Activated CD4-positive, alpha-beta T cell treated with anti-CD3 and anti-CD28 coated beads, Interleukin-2, amount 50 U/mL, for 16 hours (primary cell): ENCODE measurements at places on chromosomes 11 and 22.

DNA sequence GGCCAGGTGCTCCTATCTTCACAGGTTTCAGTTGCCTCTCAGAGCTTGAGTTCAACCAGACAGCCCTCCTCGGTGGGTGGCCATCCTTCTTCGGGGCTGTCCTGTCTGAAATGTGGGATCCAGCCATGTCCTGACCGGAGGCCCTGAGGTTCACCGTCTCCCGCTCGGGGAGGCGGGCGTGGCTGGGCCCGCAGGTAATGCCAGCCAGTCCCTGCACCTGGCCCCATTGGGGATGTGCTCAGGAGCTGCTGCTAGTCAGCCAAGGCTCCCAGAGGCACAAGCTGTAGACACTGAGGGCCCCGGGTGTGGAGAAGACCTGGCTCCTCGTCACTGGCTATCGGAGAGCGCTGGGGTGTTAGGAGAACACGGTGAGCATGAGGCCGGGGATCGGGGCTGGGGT lies 32.6 kb downstream of the TSPAN4 start:
- no peak for DNase-seq

GRCh38 chr11:111153194-111153593 lies 92.3 kb upstream of the POU2AF2 start:
- no peak for DNase-seq

DNA sequence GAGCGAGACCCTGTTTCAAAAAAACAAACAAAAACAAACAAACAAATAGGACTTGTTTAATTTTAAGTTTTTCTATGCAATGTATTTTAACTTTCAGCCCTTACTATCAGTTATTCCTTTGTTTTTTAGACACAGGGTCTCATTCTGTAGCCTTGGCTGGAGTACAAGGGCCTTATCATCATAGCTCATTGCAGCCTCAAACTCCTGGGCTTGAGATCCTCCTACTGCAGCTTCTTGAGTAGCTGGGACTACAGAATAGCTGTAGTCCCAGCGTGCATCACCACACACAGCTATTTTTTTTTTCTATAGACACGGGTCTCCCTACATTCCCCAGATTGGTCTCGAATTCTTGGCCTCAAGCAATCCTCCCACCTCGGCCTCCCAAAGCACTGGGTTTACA lies 44.5 kb downstream of the PIK3C2A start:
- DNase-seq: no peak

GRCh38 chr22:44259366-44260215 lies 53.2 kb downstream of the SHISAL1 start:
- no peak for DNase-seq

- peak; percentile 70 for DNase-seq
These were observed 21.7 kb upstream of the PLAAT3 start for GRCh38 chr11:63635762-63636465.

- no peak for DNase-seq
These were observed 3.2 kb downstream of the DTX4 start for GRCh38 chr11:59175091-59175501.

DNA sequence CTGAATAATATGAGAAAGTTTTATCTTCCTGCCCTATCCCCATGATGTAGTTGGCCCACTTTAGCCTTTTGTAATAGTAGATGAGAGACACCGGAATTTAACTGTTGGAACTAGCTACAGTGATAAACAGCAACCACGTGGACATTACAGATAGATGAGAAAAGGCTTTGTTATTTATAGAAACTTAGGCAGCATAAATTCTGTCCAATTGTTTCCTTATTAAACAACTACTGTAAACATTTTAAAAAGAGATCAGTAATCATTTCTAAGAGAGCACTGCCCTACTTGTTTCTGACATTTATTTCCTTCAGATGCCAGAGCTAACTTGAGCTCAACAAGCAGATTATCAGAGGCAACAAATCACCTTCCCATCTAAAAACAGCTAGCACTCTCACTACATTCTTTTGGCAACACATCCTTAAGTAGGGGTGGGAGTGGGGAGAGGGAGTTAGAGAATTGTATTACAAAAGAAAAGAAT lies 63.1 kb downstream of the SOX6 start:
- DNase-seq: no peak

GRCh38 chr11:10328314-10329098 lies 23.6 kb downstream of the ADM start:
- no peak for DNase-seq

DNA sequence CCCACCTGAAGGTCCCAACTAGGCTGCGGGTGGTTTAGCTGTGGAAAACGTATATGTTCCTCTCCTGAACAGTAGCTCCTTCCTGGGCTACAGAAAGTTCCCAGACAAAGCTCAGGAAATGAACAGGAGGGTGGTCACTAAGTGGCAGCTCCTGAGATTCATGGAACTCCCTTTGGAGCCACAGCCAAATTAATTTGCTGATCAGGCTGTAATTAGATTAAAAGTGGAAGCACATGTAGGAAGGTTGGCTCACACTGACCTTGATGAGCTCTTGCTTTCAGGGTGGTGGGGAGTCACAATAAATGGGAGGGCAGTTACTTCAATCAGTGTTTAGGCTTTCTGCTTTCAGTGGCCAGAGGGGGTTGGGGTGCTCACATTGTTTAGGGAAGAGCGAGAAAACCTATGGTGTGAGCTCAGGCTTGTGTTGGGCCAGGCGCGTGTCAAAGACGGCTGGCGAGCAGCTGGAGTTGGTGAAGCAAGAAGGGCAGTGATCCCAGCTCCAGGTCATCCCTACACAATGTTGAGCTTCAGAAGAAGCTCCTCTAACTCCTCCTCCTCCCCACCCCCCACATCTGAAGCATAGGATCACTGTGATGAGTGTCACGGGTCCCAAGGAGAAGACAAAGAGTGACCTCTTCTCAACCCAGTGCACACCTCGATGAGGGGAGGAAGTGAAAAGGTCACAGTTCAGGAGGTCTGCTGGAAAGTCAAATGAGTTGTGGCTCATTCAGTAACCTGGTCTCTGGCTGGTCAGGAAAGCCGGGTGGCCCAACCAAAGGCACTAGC lies 42.5 kb downstream of the CLPB start:
- no peak for DNase-seq

- peak; percentile 86 for DNase-seq
These were observed 26.0 kb downstream of the ZNRF3 start for GRCh38 chr22:28909375-28909774.

DNA sequence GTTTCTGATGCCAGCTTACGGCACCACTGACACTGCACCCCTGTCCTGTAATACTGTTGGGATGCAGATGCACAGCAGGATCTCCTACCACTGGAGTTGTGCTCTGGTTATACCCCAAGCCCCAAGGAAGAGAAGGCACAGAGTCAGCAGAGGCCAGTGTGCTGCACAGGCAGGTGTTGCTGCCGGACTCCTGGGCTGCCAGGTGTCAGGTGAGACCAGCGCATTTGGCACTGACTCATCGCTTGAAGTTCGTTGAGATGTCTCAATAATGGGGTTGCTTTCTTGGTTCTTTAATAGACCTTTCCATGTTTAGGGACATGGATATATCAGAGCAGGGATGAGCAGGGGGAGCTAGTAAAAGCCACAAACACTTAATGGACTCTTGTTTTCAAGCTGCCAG lies 75.7 kb upstream of the TTC12 start:
- DNase-seq: no peak

GRCh38 chr11:63838150-63838677 lies 696 bp upstream of the MARK2 start:
- DNase-seq: no peak

DNA sequence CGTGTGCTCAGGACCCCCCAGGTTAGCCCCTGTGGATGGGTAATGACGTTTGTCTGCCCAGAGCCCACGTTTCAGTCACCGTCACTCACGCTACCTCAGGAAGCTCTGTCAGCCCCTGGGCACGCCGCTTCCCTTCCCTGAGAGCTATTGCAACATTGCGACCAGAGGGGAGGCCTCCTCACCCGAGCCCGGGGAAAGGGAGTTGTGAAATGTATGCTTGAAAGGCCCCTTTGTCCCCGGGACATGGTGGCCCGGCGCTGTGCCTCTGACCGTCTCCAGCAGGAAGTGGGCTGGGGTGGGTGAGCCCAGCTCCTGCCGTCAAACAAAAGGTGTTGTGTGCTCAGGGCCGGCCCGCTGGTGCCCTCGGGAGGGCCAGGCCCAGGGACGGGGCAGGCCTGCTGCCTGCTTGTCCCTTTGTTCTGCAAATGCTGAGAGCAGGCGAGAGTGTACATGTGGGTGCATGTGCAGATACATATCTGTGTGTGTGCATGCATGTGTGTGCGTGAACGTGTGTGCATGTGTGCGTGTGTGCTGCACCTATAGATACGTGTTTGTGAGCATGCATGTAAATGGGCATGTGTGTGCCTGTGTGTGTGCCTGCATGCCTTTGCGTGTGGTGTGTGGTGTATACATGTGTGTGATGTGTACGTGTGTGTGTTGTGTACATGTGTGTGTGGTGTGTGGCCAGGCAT lies 1125.0 kb downstream of the BRD1 start:
- DNase-seq: no peak

DNA sequence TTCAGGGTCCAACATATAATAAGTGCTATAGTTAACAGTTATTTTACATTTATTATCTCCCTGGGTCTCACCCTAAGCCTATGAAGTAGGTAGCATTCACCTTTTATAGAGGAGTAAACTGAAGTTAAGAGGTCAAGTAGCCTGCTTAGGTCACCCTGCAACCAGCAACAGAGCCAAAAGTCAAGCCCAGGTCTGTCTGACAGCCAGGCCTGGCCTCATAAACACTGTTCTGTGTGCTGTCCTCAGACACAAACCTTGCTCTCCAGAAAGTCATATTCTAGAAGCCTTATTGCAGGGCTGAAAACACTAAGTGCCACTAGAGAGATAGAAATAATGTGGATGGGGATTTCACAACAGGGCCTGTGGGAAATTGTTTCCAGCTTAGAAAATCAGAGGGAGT lies 59.3 kb downstream of the BDNF start:
- no peak for DNase-seq

DNA sequence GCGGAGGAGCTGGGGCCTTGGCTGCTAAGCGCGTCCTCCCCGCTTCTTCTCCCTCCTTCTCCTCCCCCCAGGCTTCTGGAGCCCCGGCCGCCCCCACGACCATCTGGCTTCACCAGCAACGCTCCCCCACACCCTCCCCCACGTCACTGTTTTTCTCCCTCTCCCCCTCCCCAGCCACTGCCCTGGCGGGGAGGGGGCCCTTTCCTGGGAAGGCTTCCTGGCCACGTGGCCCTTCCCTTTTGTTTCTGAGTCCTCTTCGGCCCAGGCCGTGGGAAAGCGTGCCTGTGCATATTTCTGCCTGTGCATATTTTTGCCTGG lies 27.7 kb downstream of the RTN4R start:
- no peak for DNase-seq

DNA sequence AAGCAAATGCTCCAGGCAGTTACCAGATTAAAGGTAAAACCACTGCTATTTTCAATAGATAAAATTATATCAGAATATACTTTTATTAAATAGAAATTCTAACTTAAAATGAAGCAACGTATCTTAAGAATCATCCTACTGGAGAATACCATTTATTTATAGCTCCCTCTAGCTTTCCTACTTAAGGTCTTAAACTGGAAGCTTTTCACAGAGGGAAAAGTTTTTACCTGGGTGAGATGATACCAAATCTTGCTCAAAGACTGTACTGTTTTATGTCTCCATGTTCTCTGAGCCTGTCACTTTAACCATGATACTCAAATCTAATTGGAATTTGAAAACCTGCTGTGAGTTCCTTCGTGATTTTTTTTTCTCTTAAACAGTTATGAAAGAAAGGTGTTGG lies 291.8 kb downstream of the AASDHPPT start:
- no peak for DNase-seq

GRCh38 chr11:27085605-27086004 lies 45.0 kb downstream of the BBOX1 start:
- DNase-seq: no peak

- no peak for DNase-seq
These were observed 9.5 kb downstream of the SDF2L1 start for GRCh38 chr22:21651521-21652009.

DNA sequence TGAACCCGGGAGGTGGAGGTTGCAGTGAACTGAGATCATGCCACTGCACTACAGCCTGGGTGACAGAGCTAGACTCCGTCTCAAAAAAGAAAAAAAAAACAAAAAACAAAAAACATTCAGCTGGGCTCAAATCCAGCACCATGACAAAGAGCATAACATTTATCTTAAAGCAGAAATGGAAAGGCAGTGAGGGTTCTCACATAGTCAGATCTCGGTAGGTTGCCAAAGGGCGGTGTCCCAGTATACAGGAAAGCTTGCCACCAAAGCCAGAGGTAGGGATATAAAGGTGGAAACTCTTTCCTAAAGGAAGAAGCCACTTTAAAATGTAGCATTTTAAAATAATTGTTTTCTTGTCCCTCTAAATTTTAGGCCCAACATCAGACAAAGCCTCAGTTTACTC lies 22.4 kb upstream of the CAPRIN1 start:
- no peak for DNase-seq

- DNase-seq: no peak
These were observed 37.6 kb downstream of the MAP6 start for GRCh38 chr11:75631086-75631730.

GRCh38 chr11:19714387-19715363 lies 2.0 kb downstream of the NAV2 start:
- DNase-seq: no peak

DNA sequence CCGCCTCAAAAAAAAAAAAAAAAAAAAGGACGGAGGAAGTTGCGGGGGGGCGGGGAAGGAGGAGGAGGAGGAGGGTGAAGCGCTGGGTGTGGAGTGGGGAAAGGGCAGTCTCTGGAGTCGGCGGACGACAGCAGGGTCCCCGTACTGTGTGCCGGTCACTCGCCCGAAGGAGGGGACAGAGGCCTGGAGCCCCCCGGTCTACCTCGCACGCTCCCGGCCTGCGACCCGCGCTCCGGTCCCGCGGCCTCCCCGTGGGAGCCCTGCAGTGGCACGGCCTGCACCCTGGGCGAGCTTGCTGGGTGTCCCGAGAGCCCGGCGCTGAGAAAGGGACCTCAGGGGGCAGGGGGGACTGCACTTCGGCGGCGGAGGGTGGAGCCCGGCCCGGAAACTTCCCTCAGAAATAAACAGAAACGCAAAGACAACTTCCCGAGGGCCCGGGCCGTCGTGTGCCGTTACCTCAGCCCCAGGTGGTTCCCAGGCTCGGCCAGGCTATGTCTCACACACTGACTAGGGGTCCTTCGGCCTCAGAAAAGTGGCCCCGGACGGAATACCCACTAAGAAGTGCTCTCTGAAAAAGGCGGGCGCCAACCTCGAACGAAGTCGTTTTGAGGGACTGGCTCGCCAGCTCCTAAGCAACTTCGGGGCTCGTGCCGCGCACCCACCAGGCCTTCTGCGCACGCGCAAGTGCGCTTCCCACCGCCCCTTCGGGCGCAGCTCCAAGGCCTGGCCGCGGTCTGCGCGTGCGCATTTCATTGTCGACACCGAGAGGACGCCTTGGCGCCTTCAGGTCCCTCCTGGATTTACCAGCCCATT lies at the start of gene MAJIN:
TSS of gene MAJIN (minus strand) at position 688 of the 813 bp plus-strand sequence. CDS start 12,703 bp downstream, outside the sequence.
- peak; percentile 92 for DNase-seq

- DNase-seq: peak; percentile 77
These were observed 13.1 kb downstream of the EEF1G start for GRCh38 chr11:62560566-62561103.

DNA sequence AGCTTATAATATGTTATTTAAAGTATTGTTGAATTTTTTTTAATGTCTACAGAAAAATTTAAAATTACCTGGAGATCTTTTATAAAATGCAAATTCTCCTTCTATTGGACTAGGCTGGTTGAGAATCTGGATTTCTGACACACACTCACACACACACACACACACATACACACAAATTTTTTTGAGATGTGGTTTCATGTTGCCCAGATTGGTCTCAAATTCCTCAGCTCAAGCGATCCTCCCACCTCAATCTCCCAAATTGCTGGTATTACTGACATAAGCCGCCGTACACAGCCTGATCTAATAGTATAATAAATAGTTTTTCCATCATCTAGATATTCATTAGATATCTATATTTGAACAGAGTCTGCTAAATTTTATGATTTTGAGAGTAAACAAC lies 4.5 kb upstream of the RFPL1 start:
- no peak for DNase-seq
